Osteocyte (in vitro differentiated cells): ENCODE measurements at places on chromosomes 3 and 15. TPM values are rescaled to one million over a fixed set of nuclear protein-coding genes. Genes with fewer than 3 reads are reported as not detected.

TGM4 gene
- 0.26 TPM in 1 of 2 replicates, not detected in the other for total RNA-seq

PLSCR2 gene
- total RNA-seq: not detected in 2 replicates

CCDC39 gene
- not detected in 2 replicates for total RNA-seq

SLC51B gene
- not detected in 2 replicates for total RNA-seq

LTF gene
- total RNA-seq: not detected in 2 replicates

LCTL gene
- not detected in 2 replicates for total RNA-seq

- H3K36me3 ChIP-seq: no peaks in the 10 kb centered on the region
- DNase-seq: no peak
- peaks cover 33% of the 10 kb centered on the region for H3K4me1 ChIP-seq
- H3K27me3 ChIP-seq: no peaks in the 10 kb centered on the region
These were observed 32.9 kb upstream of the MBNL1 start for GRCh38 chr3:152235709-152236298.

GRCh38 chr3:39105687-39106063 lies 1.8 kb downstream of the GORASP1 start:
- no peak for DNase-seq
- H3K27me3 ChIP-seq: no peaks in the 10 kb centered on the region
- peaks cover 41% of the 10 kb centered on the region for H3K4me1 ChIP-seq

DNA sequence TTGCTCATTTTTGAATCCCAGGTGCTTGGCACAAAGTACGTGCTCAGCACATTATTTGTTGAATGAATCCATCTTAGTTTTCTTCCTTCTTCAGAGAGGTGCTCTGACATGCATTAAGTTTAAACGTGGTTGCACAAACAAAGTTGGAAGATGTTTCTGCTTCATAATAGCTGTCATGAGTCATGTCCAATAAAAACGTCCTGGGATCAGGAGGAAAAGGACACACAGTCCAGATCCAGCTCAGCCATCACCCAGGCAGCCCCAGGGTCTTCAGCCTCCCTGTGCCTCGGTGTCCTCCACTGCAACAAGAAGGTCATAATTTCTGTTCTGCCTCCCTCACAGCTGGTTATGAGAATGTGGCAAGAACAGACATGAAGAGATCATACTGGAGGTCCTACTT lies 55.4 kb downstream of the CCNL1 start:
- DNase-seq: no peak
- no peaks in the 10 kb centered on the region for H3K4me1 ChIP-seq
- H3K36me3 ChIP-seq: no peaks in the 10 kb centered on the region
- H3K4me3 ChIP-seq: no peak overlapping the region
- H3K27me3 ChIP-seq: no peaks in the 10 kb centered on the region

- H3K4me3 ChIP-seq: peak overlapping the region; percentile 50
- H3K27me3 ChIP-seq: no peaks in the 10 kb centered on the region
- peak overlapping the region; percentile 94 for H3K27ac ChIP-seq
These were observed 145.5 kb upstream of the TPM1 start for GRCh38 chr15:62896969-62897486.

- H3K27ac ChIP-seq: no peak overlapping the region
- no peaks in the 10 kb centered on the region for H3K27me3 ChIP-seq
- DNase-seq: peak; percentile 10
- H3K4me1 ChIP-seq: peaks cover 19% of the 10 kb centered on the region
- no peak overlapping the region for H3K4me3 ChIP-seq
These were observed 115.8 kb downstream of the LRIG1 start for GRCh38 chr3:66385066-66385465.

DNA sequence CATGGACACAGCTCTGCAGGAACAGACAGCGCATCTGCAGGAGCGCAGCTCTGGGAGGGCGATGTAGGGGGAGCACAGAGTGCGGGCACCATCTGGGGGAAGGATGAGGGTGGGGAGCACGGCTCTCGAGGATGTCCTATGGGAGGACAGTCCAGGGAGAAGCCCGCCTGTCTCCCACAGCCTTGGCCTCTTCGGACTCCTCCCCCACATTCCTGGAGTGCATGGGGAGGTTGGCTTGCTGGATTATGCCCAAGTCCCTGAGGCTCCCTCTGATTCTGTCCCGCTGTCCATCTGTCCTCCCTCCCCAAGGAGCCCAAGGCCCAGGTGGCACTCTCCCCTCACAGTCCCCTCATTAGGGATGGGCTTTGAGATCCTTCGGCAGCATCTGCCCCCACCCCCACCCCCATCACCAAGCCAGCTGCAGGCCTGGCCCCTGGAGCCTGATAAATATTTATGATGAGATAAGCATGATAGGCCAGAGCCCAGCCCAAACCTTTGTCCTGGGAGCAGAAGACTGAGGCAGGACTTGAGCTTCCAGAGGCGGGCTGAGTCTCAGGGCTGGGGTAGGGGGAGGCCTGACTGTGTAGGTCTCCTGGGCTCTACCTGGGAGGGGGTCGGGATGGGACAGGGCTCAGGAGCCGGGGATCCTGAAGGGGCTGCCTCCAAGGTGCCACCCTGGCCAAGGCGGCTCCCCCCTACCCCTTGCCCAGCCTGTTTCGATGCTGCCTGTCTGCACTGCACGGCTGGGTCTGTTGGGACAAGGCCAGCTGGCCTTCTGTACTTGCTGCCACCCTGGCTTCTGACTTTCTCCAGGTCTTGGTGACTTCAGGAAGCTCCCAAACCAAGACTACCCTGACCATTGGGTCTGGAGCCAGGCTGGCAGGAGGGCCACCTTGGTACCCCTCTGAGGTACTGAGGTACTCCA lies 28.6 kb upstream of the SEMA3F start:
- no peaks in the 10 kb centered on the region for H3K36me3 ChIP-seq
- no peak for DNase-seq
- no peak overlapping the region for H3K27ac ChIP-seq
- H3K4me1 ChIP-seq: peaks cover 57% of the 10 kb centered on the region
- peak overlapping the region; percentile 29 for H3K4me3 ChIP-seq
- no peaks in the 10 kb centered on the region for H3K27me3 ChIP-seq

DNA sequence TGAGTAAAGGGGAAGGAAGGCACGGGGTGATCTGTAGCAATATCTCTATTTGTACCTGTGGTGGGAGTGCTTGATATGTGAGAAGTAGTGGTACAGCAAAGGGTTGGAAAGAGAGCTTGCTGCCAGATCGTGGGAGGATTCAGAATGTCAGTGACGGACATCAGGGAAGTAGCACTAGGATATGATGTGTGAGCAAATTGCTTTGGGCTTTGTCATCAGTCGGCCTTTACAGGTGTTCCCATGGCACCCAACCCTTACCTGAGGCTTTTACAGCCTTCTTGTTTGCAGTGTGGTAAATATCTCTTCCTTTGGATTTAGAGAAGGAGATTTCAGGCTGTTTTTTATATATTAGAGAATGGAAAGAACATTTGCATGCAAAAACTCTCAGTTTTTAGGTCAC lies 29.8 kb downstream of the IL1RAP start:
- H3K27me3 ChIP-seq: no peaks in the 10 kb centered on the region
- H3K4me1 ChIP-seq: no peaks in the 10 kb centered on the region
- DNase-seq: no peak
- H3K36me3 ChIP-seq: no peaks in the 10 kb centered on the region

DNA sequence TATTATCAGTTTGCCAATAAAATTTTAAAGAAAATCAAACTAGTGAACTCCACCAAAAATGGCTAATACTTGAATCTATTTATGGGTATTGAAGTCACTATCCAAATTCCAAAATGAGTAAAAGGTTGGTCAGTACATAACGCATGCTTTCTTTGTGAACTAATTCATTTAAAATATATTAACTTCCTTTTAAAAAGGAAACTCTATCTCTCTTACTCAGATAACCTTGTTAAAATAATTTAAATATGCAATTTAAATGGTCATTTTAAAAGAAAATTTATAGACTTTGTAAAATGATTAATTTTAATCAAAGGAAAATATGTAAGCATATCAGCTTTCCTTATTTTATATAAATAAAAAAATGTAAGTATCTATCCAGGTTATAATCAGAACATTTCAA lies 419.4 kb upstream of the ZNF385D start:
- no peak overlapping the region for H3K4me3 ChIP-seq
- H3K4me1 ChIP-seq: no peaks in the 10 kb centered on the region
- H3K36me3 ChIP-seq: no peaks in the 10 kb centered on the region
- no peak for DNase-seq
- no peak overlapping the region for H3K27ac ChIP-seq
